Left colon (tissue), 2 donors: ENCODE measurements at places on chromosomes 2 and 18.

DNA sequence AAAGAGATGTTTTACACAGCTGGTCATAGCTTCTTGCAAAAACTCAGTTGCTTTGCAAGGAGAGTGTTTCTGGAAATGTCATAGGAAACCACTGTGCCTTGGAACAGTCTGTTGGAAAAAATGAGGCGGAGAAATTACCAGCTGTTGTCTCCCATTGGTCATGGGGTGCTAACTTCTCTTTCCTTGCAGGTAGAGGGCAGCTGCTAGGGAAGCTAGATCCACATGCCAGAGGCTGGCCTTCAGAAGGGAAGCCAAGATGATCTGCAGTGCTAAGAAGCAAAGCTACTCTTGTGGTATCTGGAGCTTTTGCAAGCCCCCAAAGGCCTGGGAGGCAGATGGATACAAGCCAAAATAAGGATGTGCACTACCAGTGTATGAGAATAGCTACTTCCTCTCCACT is 34.8 kb upstream of the LAMA1 start:
- no peak for DNase-seq

- DNase-seq, result no peak
These were observed 978 bp upstream of the TUBA4A start for GRCh38 chr2:219254590-219255201.

- DNase-seq, result no peak
These were observed 46.0 kb downstream of the CYP27C1 start for GRCh38 chr2:127174136-127174535.

DNA sequence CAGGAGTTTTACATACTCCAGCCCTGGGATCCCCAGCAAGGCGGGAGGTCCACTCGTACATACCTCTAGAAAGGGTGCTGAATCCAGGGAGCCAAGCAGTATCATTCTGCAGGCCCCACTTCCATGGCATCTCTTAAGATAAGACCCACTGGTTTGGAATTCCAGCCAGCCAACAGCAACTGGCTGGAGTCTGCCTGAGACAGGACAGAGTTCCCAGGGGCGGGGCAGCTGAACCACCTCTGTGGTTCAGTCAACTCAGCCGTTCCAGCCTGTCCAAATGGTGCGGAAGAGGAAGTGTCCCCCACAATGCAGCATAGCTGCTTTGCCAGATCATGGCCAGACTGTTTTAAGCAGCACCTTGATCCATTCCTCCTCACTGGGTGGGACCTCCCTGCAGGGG is 33.2 kb downstream of the ZNF892 start:
- no peak for DNase-seq

DNA sequence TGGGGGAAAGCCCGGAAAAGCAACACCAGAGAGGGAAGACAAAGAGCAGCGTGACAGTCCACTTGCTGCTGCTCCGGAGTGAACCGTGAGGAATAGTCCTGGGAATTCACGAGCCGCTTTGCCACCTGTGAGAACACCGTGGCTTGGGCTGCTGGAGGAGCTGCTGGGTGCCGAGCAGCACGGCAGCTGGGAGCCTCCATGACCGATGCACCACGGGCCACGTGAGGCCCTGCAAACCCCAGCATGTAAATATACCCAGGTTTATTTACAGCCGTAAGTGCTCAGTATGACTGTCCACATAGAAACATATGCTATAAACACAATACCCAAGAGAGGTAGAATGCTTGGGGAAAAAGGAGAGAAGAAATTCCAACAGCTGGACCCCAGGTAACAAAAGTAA is 65.1 kb downstream of the SMIM21 start:
- DNase-seq, result no peak
